ENCODE measurements at places on chromosomes 12 and 14.

GRCh38 chr12:92079054-92079385, 66.6 kb downstream of the BTG1 start:
- no peak for DNase-seq

- DNase-seq, result no peak
These were observed 62.8 kb upstream of the SLC35F4 start for GRCh38 chr14:57928732-57929131.

DNA sequence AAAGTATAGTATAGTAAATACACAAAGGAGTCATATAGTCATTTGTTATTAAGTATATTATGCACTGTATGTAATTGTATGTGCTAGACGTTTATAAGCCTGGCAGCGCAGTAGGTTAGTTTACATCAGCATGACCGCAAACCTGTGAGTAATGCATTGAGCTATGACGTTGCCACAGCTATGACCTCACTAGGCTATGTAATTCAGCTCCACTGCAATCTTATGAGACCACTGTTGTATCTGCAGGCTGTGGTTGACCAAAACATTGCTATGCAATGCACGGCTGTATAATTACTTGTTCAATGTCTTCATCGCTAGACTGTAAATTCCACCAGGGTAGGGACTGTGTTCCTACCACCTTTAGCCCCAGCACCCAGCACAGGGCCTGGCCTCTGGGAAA, 53.2 kb upstream of the VASH1 start:
- DNase-seq, result no peak

- DNase-seq, result no peak
These were observed 380 bp downstream of the ANO2 start for GRCh38 chr12:5944688-5945070.

GRCh38 chr12:110960795-110961194, 40.4 kb upstream of the MYL2 start:
- DNase-seq, result no peak

GRCh38 chr12:18145924-18146323, 55.9 kb upstream of the RERGL start:
- no peak for DNase-seq

DNA sequence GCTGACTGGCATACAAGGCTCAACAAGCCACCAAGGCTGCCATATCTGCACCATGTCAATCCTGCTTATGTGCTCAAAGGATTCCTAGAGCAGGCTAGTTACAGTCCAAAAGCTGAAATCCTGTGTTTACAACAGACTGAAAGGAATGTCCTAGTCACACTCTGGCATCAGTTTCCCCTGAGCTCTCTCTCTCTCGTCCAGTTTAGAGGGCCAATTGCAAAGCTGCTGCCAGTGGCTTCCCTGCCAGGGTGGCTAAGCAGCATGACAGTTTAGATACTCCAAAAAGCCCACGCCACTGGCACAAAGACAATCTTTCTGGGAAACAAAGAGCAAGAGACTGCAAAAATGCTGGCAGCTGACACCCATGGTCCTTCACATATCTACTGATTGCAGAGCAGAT, 392.1 kb downstream of the RPS29 start:
- DNase-seq, result no peak

DNA sequence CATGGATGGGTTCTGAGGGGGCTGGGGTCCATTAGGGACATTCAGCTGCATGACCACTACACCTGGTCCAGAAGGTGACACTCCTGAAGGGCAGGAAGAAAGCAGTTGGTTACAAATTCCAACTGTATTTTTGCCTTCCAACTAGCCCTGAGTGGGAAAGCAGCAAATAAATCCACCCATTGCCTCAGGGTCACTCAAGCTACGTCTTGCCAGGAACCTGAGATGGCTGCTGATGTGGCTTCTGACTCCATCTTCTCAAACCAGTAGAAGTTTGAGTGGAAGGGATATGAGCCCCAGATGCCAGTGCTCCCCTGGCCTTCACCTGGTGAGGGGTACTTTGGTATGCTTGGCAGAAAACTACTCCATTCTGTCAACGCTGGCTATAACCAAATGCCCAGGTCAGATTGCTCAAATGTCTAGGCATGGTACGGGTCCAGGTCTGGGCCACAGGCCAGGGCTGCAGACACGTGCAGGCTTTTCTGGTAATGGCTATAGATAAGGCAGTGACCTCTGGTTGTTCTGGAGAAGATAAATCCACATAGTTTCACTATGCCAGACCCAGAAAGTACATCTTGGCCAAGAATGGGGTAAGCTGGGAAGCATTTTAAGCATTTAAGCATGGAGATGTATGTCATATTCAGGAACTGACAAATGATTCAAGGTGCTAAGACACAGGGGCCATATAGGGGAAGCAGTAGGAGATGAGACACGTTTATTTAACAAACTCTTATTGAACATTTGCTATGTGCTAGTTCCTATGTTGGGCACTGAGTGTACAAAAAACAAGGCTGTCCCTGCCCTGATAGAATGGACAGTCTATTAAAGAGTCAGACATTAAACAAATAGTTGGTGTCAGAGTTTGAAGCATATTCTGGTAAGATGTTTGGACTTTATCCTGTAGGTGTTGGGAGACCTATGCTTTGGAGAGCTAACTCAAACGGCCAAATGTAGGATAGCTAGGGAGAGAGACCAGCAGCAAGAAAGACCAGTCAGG, 8.3 kb upstream of the STAC3 start:
- DNase-seq, result no peak

- DNase-seq, result no peak
These were observed 18.5 kb upstream of the CISTR start for GRCh38 chr12:53770281-53770680.

All from KG1 (cell line).